GM23338 (cell line): ENCODE measurements at places on chromosomes 5 and 9.

GRCh38 chr5:107968406-107968843 is 297.7 kb upstream of the EFNA5 start:
- no peak for DNase-seq

- DNase-seq = peak; percentile 78
These were observed 3.0 kb downstream of the N4BP3 start for GRCh38 chr5:178116143-178116885.

GRCh38 chr5:68342693-68343092 is 127.1 kb downstream of the PIK3R1 start:
- DNase-seq = no peak

DNA sequence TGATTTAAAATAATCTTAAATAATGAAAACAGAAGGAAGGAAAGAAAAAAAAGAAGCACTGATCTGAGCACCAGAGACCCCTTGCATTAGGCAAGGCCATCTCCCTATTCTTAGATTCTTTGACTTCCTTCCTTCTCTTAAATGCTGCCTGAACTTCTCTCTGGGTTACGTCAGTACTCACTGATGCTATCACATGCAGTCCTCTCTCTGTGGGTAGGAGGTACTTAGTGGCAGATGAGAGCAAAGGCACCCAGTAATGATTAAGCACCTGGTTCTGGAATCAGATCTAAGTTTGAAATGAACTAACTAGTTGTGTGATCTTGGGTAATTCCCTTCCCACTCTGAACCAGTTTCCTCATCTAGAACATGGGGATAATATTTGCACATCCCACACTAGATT is 110.3 kb upstream of the TBC1D2 start:
- no peak for DNase-seq

DNA sequence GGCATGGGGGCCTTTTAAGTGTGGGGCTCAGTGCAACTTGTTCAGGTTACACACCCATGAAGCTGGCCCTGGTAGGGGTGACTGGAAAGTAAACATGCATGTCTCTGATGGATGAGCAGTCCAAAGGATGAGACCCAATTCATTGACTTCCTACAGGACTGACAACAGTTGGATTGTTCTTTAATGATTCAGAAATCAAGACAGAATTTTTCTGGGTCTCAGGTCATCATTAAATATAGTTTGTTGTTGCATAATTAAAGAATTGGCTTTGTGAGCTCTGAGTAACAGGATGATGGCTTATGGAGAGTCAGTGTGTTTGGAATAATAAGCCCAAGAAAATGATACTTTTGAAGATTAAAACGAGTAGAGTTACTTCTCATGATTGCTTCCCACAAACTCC is 604.2 kb upstream of the CLINT1 start:
- no peak for DNase-seq

DNA sequence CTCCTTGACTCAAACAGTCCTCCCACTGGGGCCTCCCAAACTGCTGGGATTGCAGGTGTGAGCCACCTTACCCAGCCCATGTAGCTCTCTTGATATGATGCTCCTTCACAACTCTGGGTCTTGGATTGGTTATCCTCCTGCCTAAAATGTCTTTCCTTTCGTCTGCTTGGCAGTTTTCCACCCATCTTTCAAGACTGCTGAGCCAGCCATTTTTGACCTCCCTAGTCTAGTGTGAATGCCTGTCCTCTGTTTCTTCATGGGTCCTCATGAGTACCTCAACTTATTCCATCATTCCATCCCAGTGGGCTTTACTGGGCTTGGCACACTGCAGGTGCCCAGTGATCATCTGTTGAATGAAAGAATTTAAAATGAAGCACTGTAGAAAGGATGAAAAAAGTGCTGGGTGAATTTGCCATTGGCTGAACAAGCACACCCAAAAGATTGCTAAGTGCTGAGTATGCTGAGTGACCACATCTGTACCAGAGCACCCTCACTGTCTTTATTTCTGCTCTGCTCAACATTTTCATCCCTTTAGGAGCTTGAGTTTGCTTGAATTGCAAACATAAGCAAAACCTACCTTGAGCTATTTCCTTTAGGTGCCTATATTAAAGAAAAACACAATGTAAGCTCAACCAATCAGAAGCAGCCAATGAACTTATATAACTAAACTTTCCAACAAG is 84.8 kb upstream of the FAM169A start:
- DNase-seq = no peak

DNA sequence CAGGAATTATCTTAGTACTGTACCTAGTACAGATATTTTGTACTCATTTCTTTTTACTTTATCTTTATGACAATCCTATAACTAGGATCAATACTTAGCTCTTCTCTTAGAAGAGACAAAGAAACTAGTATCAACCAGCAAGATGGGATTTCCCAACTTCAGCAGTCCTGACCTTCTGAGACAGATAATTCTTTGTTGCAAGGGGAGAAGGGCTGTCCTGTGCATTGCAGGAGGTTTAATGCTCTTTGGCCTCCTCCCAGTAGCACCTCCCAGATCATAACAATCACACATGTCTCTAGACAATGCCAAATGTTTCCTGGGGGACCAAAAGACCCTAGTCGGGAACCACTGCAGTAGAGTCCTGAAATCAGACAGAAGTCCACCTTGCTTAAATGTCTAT is 424.3 kb upstream of the DMAC1 start:
- DNase-seq = no peak

DNA sequence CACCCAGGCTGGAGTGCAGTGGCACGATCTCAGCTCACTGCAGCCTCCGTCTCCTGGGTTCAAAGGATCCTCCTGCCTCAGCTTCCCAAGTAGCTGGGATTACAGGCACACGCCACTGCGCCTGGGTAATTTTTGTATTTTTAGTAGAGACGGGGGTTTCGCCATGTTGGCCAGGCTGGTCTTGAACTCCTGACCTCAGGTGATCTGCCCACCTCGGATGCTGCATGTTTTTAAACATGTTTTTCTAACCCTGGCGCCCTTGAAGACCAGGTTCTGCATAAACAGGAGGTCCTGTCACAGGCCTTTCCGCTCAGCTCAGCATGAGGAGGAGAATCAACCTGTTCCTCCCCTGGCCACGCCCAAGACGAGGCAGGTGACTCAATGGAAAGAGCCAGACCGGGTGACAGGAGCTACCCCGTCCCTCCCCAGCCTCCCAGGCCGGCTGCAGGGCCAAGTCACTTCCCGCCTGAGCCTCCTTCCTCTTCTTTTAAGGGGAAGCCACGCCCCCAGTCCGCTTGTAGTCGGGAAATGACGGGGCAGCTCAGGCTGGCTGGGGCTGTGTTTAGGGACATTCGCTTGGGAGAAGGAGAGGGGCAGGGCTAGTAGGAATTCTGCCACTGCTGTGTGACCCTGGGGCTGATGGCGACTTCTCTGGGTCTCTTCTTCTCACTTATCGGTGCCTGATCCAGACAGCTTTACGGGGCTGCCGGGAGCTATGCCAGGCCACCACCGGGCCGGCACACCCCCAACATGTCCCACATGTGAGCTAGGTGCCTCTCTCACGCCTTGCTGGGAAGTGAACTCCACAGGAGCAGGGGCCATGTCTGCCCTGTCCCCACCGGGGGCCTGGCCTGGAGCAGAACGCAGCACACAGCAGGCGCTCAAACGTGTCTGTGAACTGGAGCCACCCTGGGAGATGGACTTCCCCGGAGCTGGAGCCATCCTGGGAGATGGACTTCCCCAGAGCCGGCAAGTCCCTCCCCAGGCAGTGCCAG is 6.1 kb downstream of the NOTCH1 start:
- DNase-seq = peak; percentile 70

DNA sequence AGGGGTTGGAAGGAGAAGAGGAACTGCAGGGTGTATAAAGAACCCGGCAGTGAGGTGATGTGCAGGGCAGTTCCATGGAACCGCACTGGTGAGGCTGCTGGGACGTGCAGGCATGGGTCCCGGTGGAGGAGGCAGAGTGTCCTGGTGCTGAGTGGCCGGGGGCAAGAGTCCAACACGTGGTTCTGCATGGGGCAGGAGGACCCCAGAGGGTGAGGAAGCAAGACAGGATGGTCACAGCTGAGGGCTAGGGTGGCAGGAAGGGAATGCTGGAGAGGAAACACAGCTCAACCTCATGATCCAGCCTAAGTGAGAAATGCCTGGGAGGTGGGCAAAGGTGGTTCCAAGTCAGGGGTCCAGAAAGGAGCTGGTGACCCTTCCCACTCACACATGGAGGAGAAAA is 87.2 kb downstream of the S1PR3 start:
- DNase-seq = no peak

DNA sequence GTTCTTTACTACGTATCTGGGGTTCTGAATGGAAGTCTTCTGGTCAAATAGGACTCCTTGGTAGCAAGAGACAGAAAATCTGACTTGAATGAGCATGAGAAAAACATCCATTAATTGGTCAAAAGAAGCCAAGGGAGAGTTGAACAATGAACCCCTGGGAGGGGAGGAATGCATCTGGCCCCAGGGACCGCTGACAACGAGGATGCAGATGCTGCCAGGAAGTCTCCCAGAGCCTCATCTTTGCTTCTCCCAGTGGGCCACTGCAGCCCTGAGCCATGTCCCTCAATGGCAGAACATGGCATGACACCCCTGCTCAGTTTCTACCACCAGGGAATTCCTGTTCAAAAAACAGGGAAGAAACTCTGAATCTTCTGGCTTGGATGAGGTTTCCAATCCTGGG is 50.5 kb upstream of the ICE1 start:
- no peak for DNase-seq

GRCh38 chr5:139700711-139701055 is 52.5 kb downstream of the CXXC5 start:
- peak; percentile 43 for DNase-seq

DNA sequence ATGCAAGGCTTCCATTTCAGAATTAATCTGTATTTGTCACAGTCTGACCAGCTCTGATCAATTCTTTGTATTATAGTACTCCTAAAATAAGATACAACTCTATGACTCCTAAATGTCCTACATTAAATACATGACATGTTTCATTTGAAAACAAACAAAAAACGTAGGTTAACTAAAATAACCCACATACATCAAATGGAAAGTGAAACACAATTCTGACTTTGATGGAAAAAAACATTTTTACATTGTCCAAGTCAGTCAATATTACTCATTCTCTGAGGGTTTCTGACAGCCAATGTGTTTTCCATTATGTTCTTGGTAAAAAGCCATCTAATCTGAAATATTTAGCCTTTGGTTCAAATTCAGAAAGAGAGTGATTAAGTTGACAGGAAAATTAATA is 8.7 kb downstream of the HMGCS1 start:
- DNase-seq = no peak

DNA sequence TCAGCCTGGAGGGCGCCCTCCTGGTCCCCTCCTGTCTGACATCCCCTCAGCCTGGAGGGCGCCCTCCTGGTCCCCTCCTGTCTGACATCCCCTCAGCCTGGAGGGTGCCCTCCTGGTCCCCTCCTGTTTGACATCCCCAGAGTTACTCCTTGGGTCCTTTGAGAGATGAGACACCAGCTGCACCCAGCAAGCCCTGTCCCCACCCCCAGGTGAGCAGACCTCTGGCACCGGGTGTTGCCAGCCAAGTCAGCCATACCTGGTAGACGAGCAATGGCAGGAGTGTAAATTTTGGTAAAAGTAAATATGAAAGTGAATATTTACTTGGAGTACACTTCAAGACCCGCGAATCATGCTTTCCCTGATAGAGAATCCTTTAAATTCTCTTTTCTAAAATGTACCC is 25.4 kb downstream of the EXOC3 start:
- no peak for DNase-seq

- no peak for DNase-seq
These were observed 56.1 kb downstream of the CFAP90 start for GRCh38 chr5:7794823-7795222.

GRCh38 chr9:108663422-108663821 is 192.4 kb downstream of the ACTL7B start:
- no peak for DNase-seq

DNA sequence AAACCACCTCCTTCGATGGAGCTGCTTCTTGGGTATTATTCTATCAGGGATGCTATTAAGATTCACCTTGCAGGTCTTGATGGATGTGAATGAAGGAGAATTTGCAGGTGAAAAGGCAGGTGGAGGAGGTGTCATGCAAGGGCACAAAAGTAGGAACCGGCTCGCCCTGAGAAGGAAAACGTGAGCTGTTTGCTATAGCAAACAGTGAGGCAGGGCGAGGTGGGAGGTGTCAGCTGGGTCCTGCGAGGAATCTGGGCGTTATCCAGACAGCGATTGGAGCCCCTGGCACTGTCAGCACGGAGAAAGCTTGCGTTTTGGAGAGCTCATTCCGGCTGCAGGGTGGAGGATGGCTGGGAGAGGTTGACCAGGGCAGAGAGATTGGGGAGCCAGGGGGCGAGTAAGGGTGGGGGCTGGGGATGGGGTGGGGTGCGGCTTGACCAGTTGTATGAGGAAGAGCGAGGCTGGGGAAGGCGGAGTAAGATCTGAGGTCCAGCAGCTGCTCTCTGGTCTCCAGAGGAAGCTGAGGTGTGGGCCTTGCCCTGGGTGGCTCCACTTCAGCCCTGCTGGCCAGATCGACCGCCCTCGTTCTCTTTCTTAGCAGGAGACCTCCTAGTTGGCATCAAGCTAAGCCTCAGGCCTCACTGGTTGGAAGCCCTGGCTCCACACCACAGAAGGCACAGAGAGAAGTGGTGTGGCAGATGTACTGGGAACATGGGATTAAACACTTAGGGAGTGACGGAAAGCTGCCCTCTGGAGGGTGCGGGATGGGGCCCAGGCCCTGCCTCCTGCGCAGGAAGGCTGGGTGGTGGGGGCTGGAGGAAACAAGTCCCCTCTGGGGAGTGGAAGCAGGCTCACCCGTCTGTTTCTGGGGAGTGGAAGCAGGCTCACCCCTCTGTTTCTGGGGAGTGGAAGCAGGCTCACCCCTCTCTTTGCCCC is 54.7 kb upstream of the NEURL1B start:
- peak; percentile 87 for DNase-seq

DNA sequence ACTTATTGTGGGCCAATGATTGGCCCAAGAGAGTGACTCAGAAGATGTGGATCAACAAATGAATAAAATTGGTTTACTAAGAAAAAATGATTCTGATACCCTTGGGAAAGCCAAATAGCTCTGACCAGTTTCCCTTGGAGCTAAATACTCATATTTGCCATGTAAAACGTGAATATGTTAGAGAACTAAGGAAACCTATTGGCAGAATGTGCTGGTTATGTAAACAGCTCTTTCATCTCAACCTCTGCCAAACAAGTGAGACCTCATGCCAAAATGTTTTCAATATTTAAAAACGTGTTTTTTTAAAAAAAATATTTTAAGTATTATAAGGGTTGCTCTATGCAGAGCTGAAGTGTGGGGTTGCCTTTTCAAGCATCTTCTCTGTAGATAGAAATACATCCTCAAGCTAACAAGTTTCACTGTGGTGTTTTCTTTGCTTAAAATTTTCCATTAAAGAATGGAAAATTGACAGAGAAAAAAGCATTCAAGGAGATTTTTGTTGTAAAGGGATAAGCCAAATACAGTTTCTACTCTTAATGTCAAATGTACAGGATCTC is 186.9 kb upstream of the TUT7 start:
- no peak for DNase-seq
